Ascending aorta (tissue), 2 donors: ENCODE measurements at places on chromosomes 5 and 9. TPM values are rescaled to one million over a fixed set of nuclear protein-coding genes. Genes with fewer than 3 reads are reported as not detected.
A peak's percentile ranks its signal among the peaks of the same experiment; 100 is the strongest.

- peak overlapping the region; percentile 98 for H3K27ac ChIP-seq
- H3K4me1 ChIP-seq: peaks cover 67% of the 10 kb centered on the region
- no peaks in the 10 kb centered on the region for H3K27me3 ChIP-seq
- DNase-seq: no peak
Observed at GRCh38 chr5:151674626-151675610, 11.8 kb downstream of the SPARC start.

- DNase-seq: no peak
- H3K27ac ChIP-seq: peak overlapping the region; percentile 41
- peaks cover 3% of the 10 kb centered on the region for H3K4me1 ChIP-seq
- H3K27me3 ChIP-seq: no peaks in the 10 kb centered on the region
Observed at GRCh38 chr5:75567710-75568109, 43.5 kb upstream of the ANKDD1B start.

DNA sequence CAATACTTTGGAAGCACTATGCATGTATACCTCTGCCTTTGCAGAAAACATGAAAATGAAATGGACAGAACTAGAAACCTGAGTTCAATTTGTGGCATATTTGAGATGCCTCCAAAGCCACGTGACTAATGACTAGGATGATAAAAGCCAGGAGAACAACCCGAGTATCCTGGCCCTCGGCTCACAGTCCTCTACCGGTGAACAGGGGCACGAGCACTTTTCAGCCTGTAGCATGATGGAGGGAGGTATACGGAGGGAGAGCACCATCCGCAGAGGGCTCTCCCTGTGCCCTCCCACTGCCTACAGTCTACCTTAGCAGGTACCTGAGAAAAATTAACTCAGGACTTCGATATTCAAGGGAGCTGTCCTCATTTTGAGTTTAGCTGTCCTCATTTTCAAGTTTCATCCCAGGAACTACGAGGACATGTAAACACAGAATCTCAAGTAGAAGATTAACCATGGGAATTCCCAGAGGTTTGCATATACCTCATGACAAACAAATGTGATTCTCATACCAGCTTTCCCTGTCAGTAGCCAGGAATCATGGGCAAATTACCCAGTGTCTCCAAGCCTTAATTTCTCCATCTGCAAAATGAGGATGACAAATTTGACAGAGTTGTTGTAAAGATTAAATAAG is 249.3 kb downstream of the DNAH5 start:
- no peak overlapping the region for H3K27ac ChIP-seq
- no peaks in the 10 kb centered on the region for H3K36me3 ChIP-seq
- H3K27me3 ChIP-seq: no peaks in the 10 kb centered on the region
- no peaks in the 10 kb centered on the region for H3K4me1 ChIP-seq

- H3K36me3 ChIP-seq: no peaks in the 10 kb centered on the region
- H3K27ac ChIP-seq: no peak overlapping the region
- no peaks in the 10 kb centered on the region for H3K4me1 ChIP-seq
- H3K4me3 ChIP-seq: no peak overlapping the region
- H3K27me3 ChIP-seq: no peaks in the 10 kb centered on the region
- no peak for DNase-seq
Observed at GRCh38 chr9:86975036-86975435, 27.7 kb upstream of the GAS1 start.

- H3K27me3 ChIP-seq: no peaks in the 10 kb centered on the region
- H3K4me1 ChIP-seq: no peaks in the 10 kb centered on the region
- no peak for DNase-seq
- no peak overlapping the region for H3K4me3 ChIP-seq
- no peak overlapping the region for H3K27ac ChIP-seq
- no peaks in the 10 kb centered on the region for H3K36me3 ChIP-seq
Observed at GRCh38 chr9:7770111-7770510, 29.5 kb downstream of the DMAC1 start.

- H3K4me1 ChIP-seq: no peaks in the 10 kb centered on the region
- no peaks in the 10 kb centered on the region for H3K27me3 ChIP-seq
- no peak for DNase-seq
- peaks cover 15% of the 10 kb centered on the region for H3K36me3 ChIP-seq
Observed at GRCh38 chr5:180021900-180022299, 49.7 kb downstream of the RNF130 start.

FABP6 gene
- not detected for total RNA-seq

CCDC171 gene
- 1.7 TPM for total RNA-seq

ARL14EPL gene
- total RNA-seq: not detected

BHMT gene
- not detected for total RNA-seq

SPINK6 gene
- not detected for total RNA-seq
